ENCODE measurements at places on chromosomes 3 and 15. TPM values are rescaled to one million over a fixed set of nuclear protein-coding genes. Genes with fewer than 3 reads are reported as not detected.
A peak's percentile ranks its signal among the peaks of the same experiment; 100 is the strongest.

DNA sequence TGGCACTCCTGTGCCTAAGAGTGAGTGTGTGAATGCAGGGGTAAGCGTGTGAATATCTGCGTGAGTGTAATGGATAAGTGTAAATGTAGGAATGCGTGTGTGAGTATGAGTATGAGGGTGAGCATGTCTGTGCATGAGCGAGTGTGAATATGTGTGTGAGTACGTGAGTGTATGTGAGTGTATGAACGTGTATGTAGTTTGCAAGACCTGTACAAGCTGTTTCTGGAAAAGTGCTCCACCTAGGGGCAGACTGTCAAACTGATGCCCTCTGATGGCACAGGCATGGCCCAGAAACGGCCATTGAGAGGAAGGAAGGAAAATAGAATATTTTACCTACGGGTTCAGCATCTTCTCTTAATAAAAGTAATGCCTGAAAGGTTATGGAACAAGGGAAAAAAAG is 24.4 kb upstream of the FRMD4B start:
- H3K4me1 ChIP-seq: no peaks in the 10 kb centered on the region
- H3K27me3 ChIP-seq: no peaks in the 10 kb centered on the region
- no peak overlapping the region for H3K27ac ChIP-seq
- H3K4me3 ChIP-seq: no peak overlapping the region
- peak; percentile 80 for DNase-seq

DNA sequence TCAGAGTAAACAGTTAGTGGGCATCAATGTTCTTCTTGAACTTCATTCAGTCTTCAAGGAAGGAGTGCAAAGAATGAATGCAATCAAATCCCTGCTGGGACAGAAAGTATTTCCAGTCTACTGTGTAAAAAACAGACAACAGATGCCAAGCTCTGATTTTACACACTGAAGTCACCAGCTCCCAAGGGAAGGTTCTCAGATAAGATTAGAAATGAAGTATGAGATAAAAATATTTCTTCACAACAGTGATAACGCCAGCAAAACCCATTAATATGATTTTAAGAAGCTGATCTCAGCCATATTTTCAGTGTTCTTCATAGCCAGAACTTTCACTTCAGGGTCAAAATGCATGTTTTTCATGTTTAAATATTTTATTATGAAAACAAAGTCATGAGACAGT is 265.6 kb downstream of the CTNNB1 start:
- H3K27me3 ChIP-seq: no peaks in the 10 kb centered on the region
- no peak for DNase-seq
- H3K27ac ChIP-seq: no peak overlapping the region
- H3K4me1 ChIP-seq: no peaks in the 10 kb centered on the region
- H3K4me3 ChIP-seq: no peak overlapping the region

DNA sequence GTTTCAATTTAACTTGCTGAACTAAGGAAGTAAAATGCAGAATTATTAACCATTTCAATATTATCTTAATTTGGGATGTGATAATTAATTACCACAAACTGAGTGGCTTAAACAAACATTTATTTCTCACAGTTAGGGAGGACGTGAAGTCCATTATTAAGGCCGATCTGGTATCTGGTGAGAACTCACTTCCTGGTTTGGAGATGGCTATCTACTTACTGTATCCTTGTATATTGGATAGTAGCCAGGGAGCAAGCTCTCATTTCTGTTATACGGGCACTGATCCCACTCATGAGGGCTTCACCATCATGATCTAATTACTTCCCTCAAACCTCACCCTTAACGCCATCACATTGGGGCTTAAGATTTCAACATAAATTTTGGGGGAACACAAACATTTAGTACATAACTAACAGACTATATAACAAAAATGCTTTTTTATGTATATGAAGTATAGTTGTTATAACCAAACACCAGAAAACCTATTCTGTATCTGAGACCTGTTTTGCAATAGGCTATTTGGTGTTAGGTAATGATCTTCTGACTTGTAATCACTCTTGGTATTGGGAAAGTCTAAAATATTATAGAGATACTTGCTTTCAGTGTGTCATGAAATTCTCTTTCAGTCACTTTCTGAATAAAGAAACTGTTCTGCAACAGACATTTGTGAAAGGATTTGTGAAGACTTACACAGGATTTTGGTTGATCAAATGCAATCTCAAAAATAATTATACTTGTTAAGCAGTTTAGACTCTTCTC is 4.7 kb upstream of the KPNA4 start:
- no peak overlapping the region for H3K27ac ChIP-seq
- H3K27me3 ChIP-seq: no peaks in the 10 kb centered on the region
- peaks cover 4% of the 10 kb centered on the region for H3K4me1 ChIP-seq
- H3K36me3 ChIP-seq: no peaks in the 10 kb centered on the region

DNA sequence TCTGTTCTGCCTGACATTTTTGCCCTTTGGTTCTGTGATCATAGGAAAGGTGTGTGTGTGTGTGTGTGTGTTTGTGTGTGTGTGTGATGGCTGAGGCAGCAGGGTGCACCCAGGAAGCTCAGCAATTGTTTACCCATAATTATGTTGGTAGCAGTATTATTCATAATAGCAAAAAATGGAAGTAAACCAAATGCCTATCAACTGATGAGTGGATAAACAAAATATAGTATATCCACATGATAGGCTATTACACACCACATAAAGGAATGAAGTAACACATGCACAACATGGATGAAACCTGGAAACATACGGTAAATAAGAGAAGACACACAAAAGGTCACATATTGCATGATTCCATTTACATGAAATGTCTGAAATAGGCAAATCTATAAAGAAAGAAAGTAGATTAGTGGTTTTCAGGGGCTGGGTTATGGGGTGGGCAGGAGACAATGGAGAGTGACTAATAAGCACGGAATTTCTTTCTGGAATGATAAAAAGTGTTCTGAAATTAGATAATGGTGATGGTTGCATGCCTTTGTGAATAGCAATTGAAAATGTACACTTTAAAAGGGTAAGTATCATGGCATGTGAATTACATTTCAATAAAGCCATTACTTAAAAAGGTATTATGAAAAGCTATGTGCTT is 167.2 kb downstream of the POLR2M start:
- no peaks in the 10 kb centered on the region for H3K27me3 ChIP-seq
- no peaks in the 10 kb centered on the region for H3K4me1 ChIP-seq
- DNase-seq: no peak
- H3K36me3 ChIP-seq: no peaks in the 10 kb centered on the region

DNA sequence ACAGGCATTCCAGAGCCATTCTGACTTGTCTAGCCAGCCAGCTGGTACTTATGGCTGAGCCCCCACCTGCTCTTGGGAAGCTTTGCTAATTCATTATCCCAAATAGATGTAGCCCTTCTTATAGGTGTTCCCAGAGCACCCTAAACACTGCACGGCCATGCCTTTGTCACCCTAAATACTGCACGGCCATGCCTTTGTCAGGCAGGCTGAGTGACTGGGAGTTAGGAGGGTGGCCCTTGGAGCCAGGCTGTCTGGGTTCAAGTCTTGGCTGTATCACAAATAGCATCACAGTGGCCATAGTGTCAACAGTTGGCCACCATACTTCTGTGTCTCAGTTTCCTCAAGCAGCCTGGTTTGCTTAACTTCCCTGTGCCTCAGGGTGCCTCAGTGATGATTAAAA is 292.3 kb downstream of the ADAMTS17 start:
- no peaks in the 10 kb centered on the region for H3K36me3 ChIP-seq
- H3K27me3 ChIP-seq: no peaks in the 10 kb centered on the region
- H3K27ac ChIP-seq: no peak overlapping the region
- H3K4me1 ChIP-seq: no peaks in the 10 kb centered on the region
- H3K4me3 ChIP-seq: no peak overlapping the region

The RSRC1 gene
- total RNA-seq: 53.3 TPM

DNA sequence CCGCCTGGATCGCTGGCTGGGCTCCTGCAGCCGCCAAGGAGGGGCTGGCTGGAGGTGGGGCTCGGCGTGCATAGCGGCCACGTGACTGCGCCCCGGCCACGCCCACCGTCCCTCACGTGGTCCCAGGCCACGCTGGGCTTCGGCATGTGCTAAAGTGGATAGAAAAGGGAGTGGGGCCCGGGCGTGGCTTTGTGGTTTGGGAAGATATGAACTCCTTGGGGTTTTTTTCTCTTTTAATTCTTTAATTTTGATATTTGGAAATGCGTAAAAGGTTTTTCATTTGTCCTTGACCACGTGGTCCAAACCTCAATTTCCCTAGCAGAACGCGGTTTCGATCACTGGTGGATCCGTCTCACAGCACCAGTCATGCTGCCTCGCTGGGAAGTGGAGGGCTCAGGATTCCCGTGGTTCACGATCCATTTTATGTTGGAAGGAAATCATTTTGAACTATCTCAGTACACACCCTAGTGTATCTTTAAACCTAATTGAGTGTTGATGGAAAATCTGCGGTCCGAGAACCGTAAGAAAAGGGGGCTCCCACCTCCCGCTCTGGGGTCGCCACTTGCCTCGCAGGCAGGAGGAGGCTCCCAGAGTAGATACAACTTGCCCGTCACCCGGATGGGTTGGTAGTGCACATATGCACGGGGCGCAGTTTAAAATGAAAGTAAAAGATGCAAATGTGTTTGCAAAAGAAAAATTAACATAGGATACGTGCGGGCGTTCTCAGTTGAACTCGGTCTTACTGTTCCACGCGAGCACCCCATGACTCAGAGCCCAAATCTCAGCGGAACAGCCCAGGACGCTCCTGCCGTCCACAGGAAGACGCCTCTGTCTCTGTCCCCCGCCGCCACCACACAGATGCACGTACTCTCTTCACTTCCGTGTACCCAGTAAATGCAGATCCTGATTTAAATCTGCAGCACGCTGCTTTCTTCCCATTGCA is 141.9 kb downstream of the PGPEP1L start:
- DNase-seq: peak; percentile 92
- H3K4me1 ChIP-seq: peaks cover 15% of the 10 kb centered on the region
- peak overlapping the region; percentile 80 for H3K27ac ChIP-seq

DNA sequence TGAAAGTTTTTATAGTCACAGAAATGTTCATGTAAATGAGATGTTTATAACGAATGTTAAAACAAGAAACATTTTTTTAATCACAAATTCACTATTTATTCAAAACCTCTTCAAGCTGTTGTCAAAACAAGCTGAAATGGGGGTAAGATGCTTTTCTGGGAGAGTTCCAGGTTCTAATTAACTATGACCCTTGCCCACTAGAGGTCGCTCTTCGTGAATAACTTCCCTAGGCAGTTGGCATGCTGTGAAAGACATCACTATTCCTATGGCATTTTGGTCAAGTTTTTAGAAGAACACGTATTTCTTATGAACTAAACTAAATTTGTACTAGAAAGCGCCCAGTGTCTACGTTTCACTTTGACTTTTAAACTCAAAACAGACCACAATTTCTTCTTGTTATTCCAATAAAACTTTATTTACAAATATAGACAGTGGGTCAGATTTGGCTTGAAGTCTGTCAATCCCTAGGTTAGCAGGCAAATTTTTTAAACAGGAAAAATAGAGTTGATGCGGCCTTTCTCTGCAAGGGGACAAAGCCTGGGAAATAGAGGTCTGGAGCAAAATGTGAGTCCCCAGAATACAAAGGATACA is 62.8 kb upstream of the CMTM8 start:
- no peak overlapping the region for H3K4me3 ChIP-seq
- no peak overlapping the region for H3K27ac ChIP-seq
- peak; percentile 71 for DNase-seq

- no peak overlapping the region for H3K27ac ChIP-seq
- no peaks in the 10 kb centered on the region for H3K27me3 ChIP-seq
- no peak overlapping the region for H3K4me3 ChIP-seq
Observed at GRCh38 chr3:25594007-25594502, 70.7 kb downstream of the TOP2B start.

GRCh38 chr3:76824658-76825240 is 215.2 kb upstream of the ROBO2 start:
- no peak overlapping the region for H3K27ac ChIP-seq
- no peak for DNase-seq
- no peaks in the 10 kb centered on the region for H3K27me3 ChIP-seq
- H3K36me3 ChIP-seq: no peaks in the 10 kb centered on the region
- H3K4me3 ChIP-seq: no peak overlapping the region

The NOX5 gene
- 10.7 TPM for total RNA-seq

GRCh38 chr3:45547764-45548680 is 46.5 kb upstream of the LIMD1 start:
- peak; percentile 35 for DNase-seq
- H3K27me3 ChIP-seq: no peaks in the 10 kb centered on the region
- H3K27ac ChIP-seq: no peak overlapping the region
- no peak overlapping the region for H3K4me3 ChIP-seq
- H3K36me3 ChIP-seq: no peaks in the 10 kb centered on the region
- peaks cover 23% of the 10 kb centered on the region for H3K4me1 ChIP-seq

DNA sequence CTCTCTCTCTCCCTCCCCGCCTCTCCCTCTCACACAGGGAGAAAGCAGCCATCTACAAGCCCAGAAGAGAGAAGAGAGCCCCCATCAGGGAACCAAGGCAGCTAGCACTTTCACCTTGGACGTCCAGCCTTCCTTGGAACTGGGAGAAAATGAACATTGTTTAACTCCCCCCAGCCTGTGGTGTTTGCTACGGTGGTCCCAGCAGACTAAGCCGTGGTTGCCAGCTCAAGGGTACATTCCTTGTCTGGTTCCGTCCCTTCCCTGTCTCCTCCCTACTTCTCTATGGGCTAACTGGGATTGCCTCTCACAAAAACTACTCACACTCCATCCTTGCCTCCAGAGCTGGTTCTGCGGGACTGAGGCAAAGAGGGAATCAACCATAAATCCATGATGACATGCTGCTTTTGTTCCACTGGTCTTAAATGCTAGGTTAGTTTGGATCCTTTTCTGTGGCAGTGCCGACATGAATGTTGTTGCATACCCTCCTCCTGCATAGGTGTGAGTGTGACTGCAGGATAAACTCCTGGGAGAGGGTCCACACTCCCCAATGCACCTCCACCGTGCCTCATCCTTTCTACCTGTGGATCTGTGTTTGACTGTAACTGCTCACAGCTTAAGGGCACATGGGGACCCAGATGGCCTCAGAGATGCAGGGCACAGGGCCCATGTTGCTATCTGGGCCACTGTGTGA is 12.0 kb downstream of the C3orf22 start:
- DNase-seq: no peak
- no peaks in the 10 kb centered on the region for H3K4me1 ChIP-seq
- no peaks in the 10 kb centered on the region for H3K36me3 ChIP-seq
- no peak overlapping the region for H3K4me3 ChIP-seq

DNA sequence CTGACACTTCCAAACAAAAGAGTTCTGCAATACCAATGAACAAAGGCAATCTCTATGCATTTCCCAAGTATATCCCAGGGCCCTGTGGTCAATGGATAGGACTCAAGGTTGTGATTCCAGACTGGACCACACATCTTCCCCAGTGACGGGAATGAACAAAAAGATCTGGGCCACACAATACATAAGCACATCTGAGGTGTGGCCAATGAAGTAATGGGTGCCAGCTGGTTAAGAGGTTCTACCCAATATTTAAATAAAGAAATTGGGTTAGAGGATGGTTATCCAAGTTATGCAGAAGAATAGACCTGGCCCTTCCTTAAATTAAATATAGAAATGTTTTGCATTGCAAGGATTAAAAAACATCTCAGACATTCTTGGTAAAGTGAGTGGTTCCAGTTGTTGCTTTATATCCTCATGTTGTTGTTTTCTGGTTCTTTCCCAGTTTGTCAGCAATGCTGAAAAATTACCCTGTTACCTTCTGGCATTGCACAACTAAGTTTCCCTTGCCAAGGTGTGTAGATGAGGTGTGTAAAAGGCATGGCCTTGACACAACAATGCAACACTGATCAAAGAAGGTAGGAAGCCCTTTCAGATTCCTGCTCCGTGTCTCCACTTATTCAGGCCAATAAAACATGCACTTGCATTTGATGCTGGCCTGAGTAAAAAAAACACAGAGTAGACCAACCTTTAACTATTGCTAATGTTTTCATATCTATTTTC is 86.5 kb downstream of the PRICKLE2 start:
- no peak for DNase-seq
- H3K4me3 ChIP-seq: no peak overlapping the region
- no peaks in the 10 kb centered on the region for H3K27me3 ChIP-seq
- H3K36me3 ChIP-seq: no peaks in the 10 kb centered on the region

All from testis (tissue), 5 donors.